Glutamatergic neuron (in vitro differentiated cells): ENCODE measurements at places on chromosomes 5 and 9. TPM values are rescaled to one million over a fixed set of nuclear protein-coding genes. Genes with fewer than 3 reads are reported as not detected.

PCDHA11 gene
- 23.2 TPM for total RNA-seq

GABBR2 gene
- total RNA-seq, result 116 TPM

FBP2 gene
- total RNA-seq, result not detected

PFN3 gene
- total RNA-seq, result not detected

GAPT gene
- total RNA-seq, result not detected

FBLL1 gene
- total RNA-seq, result 66.2 TPM

SRD5A1 gene
- 47.2 TPM for total RNA-seq

MCTP1 gene
- 1.7 TPM for total RNA-seq

INSL4 gene
- total RNA-seq, result not detected

ZNF618 gene
- 114 TPM for total RNA-seq

NEUROG1 gene
- total RNA-seq, result 222 TPM

EXOSC3 gene
- 45.4 TPM for total RNA-seq

PHPT1 gene
- total RNA-seq, result 101 TPM

GNA14 gene
- total RNA-seq, result 0.32 TPM

INSL6 gene
- total RNA-seq, result not detected

FSD1L gene
- total RNA-seq, result 32.5 TPM

MSMP gene
- total RNA-seq, result not detected
